ENCODE measurements at places on chromosomes 2 and 18.

GRCh38 chr18:8835521-8835953 lies 130.2 kb downstream of the MTCL1 start:
- DNase-seq = no peak

DNA sequence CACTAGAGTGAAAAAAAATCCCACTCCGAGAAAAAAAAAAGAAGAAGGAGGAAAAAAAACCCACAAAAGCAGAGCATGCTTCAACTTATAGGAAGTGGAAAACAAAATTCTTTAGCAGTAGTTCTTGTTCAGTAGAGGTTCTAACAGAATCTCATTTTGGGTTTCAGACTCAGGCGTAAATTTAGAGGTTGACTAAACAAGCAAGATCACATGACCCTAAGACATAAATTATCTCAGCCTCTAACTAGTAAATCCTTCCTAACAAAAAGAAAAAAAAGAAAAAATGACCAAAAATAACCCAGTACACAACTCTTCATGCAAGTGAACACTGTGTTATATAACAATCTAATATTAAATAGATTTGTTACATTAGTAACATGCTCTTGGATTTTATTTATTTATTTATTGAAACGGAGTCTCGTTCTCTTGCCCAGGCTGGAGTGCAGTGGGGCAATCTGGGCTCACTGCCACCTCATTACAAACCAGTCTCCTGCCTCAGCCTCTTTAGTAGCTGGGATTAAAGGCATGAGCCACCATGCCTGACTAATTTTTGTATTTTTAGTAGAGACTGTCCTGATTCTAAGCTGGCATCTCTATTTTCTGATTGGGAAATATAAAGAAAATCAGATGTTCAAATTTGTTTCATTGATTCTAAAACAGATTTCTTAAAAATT lies 35.4 kb downstream of the PPP4R3B start:
- no peak for DNase-seq

- DNase-seq = no peak
Measured at GRCh38 chr2:9095690-9096089, 92.2 kb upstream of the MBOAT2 start.

- DNase-seq = no peak
Measured at GRCh38 chr2:197606180-197606579, 69.2 kb downstream of the RFTN2 start.

GRCh38 chr2:184394642-184395041 lies 203.7 kb upstream of the ZNF804A start:
- DNase-seq = no peak

DNA sequence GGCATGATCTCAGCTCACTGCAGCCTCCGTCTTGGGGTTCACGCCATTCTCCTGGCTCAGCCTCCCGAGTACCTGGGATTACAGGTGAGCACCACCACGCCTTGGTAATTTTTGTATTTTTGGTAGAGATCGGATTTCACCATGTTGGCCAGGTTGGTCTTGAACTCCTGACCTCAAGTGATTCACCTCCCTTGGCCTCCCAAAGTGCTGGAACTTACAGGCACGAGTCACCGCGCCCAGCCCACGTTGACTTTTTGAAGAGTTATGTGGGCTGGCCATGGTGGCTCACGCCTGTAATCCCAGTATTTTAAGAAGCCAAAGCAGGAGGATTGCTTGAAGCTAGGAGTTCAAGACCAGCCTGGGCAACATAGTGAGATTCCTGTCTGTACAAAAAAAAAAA lies 20.8 kb downstream of the CCL20 start:
- no peak for DNase-seq

DNA sequence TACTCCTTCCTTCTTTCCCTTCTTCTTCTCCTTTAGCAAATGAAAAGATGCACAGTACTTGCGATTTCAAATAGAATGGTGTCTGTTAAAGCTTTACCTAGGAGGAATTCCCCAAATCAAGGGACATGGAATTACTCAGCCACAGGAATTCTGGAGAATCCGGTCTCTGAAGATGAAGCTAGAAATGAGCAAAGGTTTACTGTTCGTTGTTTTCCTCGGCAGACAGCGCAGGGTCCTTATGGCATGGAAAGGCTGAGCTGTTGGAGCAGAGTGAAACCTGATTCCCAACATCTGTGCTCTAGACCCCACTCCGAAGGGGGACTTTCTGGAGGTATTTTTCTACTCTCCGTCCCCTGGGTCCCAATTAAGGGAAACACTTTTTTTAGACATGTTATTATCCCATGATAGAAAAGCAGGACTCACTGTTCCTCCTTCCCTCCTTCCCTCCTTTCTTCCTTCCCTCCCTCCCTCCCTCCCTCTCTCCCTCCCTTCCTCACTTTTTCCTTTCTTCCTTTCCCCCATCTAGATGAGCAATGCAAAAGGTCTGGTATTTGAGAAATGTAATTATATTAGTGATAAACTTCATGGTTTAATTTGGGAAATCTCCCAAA lies 47.1 kb downstream of the CDCA7 start:
- DNase-seq = no peak

GRCh38 chr2:3598912-3599854 lies 4.3 kb downstream of the COLEC11 start:
- DNase-seq = no peak

DNA sequence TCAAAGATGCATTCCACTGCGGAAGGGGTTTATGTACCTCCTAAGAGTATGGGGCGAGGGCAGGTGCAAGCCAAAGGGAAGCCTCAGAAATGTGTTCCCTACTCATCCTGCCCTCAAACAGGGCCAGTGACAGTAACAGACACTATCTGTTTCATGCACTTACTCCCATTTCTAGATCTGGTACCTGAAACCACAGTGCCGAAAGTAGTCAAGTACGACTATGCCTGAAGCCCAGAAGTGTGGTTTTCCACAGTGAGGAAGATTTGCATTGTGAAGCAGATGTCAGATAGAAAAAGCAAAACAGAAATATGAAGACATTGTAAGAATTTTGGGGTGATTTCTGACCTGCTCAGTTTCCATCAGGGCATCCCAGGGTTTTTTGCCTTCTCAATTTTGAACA lies 748.7 kb downstream of the RNF144A start:
- no peak for DNase-seq

DNA sequence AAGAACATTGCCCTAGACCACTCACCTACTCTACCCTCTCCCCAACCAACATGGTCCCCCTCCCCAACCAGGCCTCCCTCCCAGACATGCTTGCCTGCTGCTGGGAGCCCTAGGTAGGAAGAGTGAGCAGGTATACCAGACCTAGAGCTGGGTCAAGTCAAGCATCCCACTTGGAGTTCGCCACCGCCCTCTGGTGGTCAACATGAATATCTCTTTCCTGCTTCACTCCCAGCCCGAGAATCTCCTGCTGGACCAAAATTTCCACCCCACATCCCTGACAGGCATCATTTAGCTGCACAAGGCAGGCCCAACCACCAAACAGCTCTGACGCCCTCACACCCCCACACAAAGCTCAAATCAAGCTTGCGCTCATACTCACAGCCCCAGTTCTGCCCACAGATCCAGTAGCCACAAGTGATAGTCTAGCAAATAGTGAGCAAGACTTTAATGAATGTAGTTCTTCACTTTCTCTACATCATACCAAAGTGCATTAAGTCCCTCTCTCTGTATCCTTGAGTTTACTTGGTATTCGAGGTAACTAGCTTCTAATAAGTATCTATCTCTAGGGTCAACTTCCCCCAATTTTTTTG lies 116.0 kb downstream of the TNS1 start:
- DNase-seq = peak; percentile 39

GRCh38 chr2:88658881-88659537 lies 31.7 kb upstream of the EIF2AK3 start:
- no peak for DNase-seq

- DNase-seq = no peak
Measured at GRCh38 chr18:46163941-46164499, 59.8 kb downstream of the HAUS1 start.

DNA sequence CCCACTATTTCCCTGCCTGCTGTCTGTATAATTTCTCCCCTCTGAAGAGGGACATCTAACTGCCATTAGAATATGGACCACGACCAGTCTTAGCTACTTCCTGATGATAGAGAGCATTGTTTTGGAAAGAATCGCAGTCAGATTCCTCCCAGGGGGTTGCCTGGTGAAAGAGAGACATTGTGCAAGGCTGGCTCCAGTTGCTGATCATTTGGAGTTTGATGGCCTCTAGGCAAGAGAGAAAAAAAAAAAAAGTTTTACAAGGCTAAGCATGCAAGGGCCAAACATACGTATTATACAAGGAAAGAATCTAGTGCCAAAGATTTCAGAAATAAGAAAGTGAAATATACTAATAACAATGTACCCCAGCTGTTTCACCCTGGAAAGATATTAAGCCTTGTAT lies 182.2 kb downstream of the CMPK2 start:
- no peak for DNase-seq
